ENCODE measurements at places on chromosomes 12 and 14.

- no peak for DNase-seq
Measured at GRCh38 chr14:38056270-38056669, 151.4 kb upstream of the SSTR1 start.

- no peak for DNase-seq
Measured at GRCh38 chr14:93107453-93107852, 8.3 kb downstream of the ITPK1 start.

GRCh38 chr14:77458249-77458950, 507 bp downstream of the AHSA1 start:
- no peak for DNase-seq

GRCh38 chr14:26286081-26286912, 311.5 kb downstream of the NOVA1 start:
- no peak for DNase-seq

DNA sequence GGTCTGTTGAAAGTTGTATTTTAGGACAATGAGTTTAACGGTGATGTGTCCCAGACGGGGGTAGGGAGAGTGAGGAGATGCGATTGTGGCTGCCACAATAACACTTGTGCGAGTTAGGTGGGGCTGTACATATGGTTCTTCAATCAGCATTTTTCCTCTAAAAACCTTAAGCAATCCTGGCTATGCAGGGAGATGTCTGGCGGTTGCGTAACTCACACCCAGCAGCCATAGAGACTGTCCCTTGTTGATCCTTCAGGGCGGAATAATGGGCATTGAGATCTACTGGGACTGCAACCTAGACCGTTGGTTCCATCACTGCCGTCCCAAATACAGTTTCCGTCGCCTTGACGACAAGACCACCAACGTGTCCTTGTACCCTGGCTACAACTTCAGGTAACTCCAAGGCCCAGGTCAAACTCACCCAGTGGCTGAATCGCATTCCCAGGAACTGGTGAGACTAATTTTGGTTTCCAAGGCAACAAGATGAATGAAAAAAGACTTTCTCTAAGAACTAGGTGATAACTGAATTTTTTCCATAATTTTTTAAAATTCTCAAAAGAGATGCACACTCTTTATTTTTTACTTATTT, 34.6 kb downstream of the P2RX7 start:
- DNase-seq: no peak

GRCh38 chr12:88237954-88238353, 95.8 kb downstream of the TMTC3 start:
- no peak for DNase-seq

DNA sequence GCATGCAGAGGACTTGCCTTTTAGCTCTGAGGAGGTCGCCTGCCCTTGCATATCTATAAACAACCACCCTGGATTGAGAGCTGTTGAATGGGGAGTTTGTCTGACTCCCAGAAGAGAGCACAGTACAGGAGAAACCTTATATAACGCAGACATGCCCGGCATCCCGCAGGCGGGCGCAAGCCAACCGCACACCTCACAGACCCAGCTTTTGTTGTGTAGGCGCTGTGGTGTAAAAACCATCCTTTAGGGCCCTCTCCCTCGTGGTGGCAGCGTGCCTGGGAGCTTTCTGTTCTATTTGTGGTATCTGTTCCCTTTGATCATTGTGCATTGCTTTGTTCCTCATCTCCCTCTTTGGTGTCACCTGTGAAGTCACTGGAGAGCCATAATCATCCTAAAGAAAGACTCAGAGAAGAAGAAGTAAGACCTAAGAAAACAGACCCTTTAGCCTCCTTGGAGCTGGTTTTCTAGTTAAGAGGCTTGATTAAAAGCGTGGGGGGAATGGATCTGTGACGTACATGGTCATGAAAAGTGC, 77.7 kb downstream of the ETV6 start:
- DNase-seq: no peak

GRCh38 chr12:15856097-15856982, 25.8 kb upstream of the STRAP start:
- no peak for DNase-seq

GRCh38 chr12:89299417-89299816, 52.9 kb downstream of the DUSP6 start:
- DNase-seq: no peak

GRCh38 chr14:64817631-64818030, 62.1 kb downstream of the SPTB start:
- no peak for DNase-seq

- no peak for DNase-seq
Measured at GRCh38 chr12:108831309-108831991, 25.9 kb downstream of the SSH1 start.

GRCh38 chr12:15698377-15698871, 90.8 kb downstream of the EPS8 start:
- no peak for DNase-seq

GRCh38 chr12:131499160-131499863, 211.6 kb upstream of the SFSWAP start:
- no peak for DNase-seq

DNA sequence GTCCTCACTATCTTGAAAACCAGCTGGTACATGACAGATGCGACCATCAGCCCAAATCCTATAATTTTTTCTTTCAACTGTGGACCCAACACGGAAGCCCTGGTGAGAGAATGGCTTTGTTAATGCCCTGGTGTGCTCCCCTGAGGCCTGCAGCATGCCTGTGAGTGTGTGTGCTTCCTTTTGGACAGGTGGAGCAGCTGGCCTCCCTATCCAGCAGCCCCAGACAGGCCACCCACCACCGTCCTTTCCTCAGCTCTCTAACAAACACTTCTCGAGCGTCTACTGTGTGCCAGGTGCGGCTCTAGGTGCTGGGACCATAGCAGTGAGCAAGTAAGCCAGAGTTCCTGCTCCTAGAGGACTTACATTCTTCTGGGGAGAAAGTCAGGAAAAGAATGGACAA, 78.9 kb upstream of the GZMB start:
- DNase-seq: no peak

- no peak for DNase-seq
Measured at GRCh38 chr12:21627924-21628323, 23.3 kb upstream of the GYS2 start.

GRCh38 chr14:30296931-30297405, 262.0 kb upstream of the G2E3 start:
- no peak for DNase-seq

DNA sequence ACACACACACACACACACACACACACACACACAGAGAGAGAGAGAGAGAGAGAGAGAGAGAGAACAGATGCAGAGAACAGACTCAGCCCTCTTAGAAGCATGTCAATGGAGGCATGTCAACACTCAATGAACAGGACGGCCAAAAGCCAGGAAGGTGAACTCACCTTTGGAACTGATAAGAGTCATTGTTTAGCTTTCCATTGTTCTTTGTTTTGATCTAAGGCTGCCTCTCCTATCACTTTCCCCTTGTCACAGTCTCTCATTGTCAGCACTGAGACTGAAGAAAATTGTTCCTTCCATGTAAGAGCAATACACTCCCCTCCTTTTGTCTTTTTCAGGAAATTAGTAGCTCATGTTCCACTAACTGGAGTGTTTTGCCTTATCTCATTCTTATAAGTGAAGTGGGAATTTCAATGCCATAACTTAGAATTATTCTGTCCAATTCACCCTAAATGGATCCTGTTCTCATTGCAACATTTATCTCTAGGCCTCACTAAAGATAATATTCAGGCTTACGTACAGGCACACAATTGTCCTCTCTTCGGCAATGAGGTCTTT, 218.0 kb downstream of the DUSP6 start:
- DNase-seq: no peak

DNA sequence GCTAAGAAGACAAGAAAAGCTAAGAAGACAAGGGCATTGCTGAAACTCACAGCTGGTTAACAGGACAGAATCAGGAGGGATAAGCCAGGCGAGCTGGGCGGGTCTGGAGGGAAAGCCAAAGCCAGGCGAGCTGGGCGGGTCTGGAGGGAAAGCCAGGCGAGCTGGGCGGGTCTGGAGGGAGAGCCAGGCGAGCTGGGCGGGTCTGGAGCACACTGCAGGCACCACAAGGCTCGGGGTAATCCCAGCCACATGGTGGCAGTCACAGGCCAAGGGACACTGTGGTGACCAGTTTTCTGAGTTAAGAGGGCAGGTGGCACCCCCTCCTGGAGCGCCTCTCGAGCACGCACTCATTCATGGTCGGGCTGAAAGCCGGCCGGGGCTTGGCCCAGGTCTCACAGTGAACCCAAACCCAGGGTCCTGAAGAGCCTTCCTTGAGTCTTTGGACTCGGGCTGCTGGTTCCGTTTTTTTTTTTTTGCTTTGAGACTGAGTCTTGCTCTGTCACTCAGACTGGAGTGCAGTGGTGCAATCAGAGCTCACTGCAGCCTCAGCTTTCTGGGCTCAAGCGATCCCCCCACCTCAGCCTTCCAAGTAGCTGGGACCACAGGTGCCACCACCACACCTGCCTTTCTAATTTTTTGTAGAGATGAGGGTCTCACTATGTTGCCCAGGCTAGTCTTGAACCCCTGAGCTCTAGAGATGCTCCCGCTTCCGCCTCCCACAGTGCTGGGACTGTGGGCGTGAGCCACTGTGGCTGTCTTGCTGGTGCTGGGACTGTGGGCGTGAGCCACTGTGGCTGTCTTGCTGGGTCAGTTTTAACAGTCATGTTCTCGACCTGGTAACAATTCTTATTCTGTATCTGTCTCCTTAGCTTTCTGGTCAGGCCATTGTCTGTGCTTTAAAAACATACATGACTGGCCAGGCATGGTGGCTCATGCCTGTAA, 40.2 kb downstream of the HSP90AA1 start:
- DNase-seq: no peak

GRCh38 chr14:32399920-32400319, 70.8 kb downstream of the AKAP6 start:
- DNase-seq: no peak

DNA sequence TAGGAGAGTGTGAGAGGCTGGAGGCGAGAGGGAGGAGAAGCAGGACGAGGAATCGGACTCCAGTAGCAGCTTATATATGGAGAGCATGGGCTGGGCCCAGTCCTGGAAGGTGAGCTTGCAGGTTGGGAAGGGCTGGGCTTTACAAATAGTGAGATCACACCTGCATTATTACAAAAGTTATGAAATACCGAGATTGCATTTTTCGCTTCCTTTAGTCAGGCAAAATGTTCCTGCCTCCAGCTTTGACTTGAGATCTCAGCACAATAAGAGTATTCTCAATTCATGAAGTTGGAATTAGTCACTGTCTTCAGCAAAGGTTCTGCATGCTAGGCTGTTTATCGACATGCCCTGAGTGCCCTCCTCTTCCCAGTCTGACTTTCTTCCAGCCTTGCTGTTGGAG, at the start of gene KRT6B:
KRT6B (minus strand) TSS at position 46 of the 400 bp plus-strand sequence. CDS start 68 bp downstream, outside the sequence.
- no peak for DNase-seq

GRCh38 chr14:98924046-98924445, 348.0 kb downstream of the BCL11B start:
- DNase-seq: no peak

- no peak for DNase-seq
Measured at GRCh38 chr12:70553391-70553859, 83.8 kb downstream of the PTPRB start.

- no peak for DNase-seq
Measured at GRCh38 chr14:63897721-63898163, 44.9 kb downstream of the SYNE2 start.

DNA sequence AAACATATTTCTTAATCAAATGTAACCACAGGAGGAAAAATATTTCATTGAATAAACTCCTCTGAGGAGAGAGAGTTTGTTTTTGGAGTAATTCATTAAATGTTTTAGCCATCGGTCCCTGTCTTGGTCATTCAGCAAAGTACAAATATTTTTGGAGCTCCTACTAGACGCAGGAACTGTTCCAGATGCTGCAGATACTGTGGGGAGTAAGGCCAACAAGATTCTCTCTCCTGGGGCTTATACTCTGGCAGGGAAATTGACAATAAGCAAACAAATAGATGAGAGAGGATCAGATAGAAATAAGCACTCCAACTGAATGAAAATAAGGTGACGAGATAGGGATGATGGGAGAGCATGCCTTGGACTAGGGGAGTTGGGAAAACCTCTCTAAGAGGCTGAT, 264.1 kb downstream of the TTC8 start:
- DNase-seq: no peak

DNA sequence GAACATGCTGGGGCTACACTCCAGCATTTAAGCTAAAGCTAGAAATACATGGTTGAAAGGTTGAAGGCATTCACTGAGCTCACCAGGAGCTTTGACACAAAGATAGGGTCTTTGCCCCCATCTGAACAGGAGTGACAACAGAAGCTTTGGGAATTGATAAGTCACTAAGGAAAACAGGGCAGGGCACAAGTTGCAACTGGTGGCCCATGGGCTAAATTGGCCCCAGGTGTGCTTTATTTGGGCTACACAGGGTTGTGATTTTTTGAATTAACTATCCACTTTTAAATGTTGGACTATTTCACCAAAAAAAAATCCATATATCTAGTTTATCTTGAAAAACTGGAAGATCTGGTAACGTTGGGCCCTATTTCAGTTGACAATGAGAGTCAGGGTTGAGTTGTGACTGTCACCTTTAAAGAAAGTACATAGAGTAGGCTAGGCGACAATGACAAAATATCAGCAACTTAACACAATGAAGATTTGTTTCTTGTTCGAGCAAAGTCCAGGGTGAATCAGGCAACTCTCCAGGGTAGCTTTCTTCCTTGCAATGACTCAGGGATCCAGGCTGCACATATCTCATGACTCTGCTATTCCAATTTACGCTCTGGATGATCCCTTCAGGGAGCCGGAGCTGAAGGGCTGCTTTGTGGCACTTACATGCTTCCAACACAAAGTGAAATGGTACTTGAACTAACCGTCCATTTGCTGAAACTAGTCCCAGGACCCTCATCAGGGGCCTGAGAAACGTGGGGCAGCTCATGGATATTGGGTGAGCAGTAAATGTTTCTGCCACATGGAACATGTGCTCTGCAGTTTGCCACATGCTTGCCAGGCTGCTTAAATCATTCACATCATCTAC, 13.3 kb upstream of the EIF4B start:
- no peak for DNase-seq

DNA sequence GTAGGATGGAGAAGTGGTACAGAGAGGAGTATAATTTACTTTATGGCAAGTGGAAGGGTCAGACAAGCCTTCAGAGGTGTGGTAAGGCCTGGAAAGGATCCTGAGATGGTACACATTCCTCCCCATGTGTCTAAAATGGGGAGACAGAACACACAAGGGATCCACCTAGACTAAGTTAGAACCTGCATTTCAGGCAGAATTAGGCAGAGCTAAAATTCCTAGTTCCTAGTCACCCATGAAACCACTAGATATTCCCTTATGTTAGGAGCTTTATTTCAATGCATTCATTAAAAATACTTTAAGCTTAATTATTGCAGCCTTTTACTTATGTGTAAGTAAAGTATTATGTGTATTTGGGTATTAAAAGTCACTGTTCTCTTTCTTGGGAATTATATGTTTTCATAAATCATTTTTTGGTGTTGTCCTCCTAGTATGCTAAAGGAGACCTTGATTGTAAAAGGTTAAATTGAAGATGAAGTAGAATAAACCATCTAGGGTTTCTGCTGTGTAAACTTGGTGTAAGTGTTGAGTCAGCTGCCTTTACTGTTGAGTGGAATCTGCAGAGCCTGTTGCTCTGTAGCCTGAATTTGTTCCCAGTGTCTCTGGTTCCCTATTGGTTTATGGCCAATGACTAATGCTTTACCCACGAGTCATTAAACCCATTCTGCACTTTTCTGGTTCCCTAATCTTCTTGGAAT, 423.2 kb downstream of the ATP23 start:
- no peak for DNase-seq

- DNase-seq: no peak
Measured at GRCh38 chr12:132247718-132248452, 81.5 kb downstream of the GALNT9 start.
